8988T (cell line): ENCODE measurements at places on chromosomes 6 and 20.

- no peak for DNase-seq
Observed at GRCh38 chr6:119661628-119662027, 312.1 kb upstream of the MAN1A1 start.

GRCh38 chr6:111985202-111985731 is 68.6 kb upstream of the CCN6 start:
- DNase-seq = peak; percentile 27

GRCh38 chr20:57664476-57664875 is 44.2 kb upstream of the ZBP1 start:
- DNase-seq = no peak

GRCh38 chr6:92404281-92404680 is 1015.1 kb downstream of the EPHA7 start:
- no peak for DNase-seq

GRCh38 chr6:41153451-41153850 is 696 bp downstream of the TREML1 start:
- DNase-seq = no peak

GRCh38 chr6:111750753-111751673 is 122.2 kb downstream of the FYN start:
- no peak for DNase-seq

DNA sequence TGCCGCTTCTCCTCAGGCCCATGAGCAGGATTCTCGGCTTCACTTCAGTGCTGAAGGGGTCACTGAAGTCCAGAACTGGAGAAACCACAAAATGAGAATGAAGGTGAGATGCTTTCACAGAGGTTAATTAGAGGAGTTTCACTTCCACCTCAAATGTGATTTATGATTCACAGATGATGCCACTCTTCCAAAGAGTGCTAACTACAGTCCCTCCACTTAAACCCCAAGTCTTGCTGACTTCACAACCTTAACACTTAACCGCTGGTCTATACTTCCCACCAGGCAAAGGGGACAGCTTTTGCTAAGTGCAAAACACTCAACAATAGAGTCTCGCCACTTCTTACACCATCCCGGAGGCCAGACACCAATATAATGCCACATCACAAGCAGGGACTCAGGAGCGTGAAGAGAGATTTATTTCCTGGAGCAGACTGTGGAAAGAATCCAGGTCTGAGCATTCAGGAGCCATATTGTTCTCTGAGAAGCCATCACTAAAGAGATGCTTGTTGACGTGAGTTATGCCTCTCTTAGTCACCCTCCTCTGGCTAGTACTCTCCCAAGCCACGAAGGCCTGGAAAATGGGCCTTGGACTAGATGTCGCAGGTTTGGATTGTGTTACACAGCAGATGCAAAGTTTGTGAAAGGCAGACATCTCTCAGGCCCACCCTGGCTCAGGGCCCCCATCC is 24.4 kb downstream of the RRAGD start:
- no peak for DNase-seq

GRCh38 chr6:135826236-135826804 is 25.2 kb upstream of the PDE7B start:
- DNase-seq = no peak

GRCh38 chr6:55088902-55089301 is 85.4 kb upstream of the HCRTR2 start:
- DNase-seq = no peak

- no peak for DNase-seq
Observed at GRCh38 chr6:100988391-100988984, 107.4 kb upstream of the ASCC3 start.

- DNase-seq = no peak
Observed at GRCh38 chr6:111162504-111162903, 75.2 kb downstream of the SLC16A10 start.

- DNase-seq = no peak
Observed at GRCh38 chr20:45935416-45936046, 1.0 kb downstream of the PCIF1 start.

DNA sequence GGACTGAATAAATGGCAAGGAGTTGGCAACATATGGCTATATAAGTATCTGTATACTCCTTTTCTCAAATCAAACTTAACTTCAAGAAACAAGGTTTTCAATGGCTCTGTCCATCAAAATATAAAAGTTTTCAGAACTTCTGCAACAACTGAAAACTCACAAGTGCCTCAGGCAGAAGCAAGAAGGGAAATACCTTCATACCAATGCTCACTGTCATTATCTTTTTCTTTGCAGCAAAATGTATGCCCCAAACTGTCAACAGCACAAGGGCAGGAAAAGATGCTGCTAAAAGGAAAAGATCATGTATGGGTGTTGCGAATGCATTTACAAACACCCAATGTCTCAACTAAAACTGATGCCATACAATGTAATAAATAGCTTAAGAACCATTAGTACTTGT is 45.9 kb downstream of the PTPRK start:
- no peak for DNase-seq

GRCh38 chr20:25623225-25623735 is 534 bp downstream of the NANP start:
- DNase-seq = no peak

- DNase-seq = peak; percentile 91
Observed at GRCh38 chr6:142946181-142946923, 1.4 kb upstream of the HIVEP2 start.

DNA sequence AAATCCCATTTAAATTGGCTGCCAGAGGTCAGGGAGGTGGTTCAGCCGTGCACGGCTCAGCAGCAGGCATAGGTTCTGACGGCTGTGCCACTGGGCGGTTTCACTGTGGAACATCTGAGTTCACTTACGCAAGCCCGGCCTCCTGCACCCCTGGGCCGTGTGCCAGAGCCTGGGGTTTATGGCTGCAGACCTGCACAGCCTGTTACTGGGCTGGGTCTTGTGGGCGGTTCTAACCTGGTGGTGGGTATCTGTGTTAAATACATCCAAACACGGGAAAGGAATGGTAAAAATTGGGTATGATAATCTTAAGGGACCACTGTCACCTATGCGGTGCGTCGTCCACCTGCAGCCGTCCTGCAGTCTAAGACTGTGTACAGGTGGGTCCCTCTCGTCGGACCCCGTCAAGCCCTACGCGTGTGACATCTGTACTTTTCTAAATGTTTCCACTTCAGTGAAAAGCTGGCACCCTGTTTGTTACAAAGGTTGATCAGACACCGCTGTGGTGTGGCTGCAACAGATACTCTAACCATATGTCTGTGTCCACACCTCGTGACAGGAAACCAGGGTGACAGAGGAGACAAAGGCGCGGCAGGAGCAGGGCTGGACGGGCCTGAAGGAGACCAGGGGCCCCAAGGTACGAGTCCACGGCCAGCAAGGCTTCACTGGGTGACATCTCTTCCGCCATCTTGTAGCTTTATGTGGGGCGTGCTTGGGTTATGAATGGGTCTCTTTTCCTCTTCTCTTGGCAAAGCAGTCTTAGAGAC is 21.5 kb downstream of the COL9A3 start:
- DNase-seq = no peak

- no peak for DNase-seq
Observed at GRCh38 chr6:125780540-125781313, 10.0 kb upstream of the NCOA7 start.

GRCh38 chr20:32761831-32762753 is at the start of gene DNMT3B:
Gene DNMT3B, plus strand, starts transcription at chr20:32762385. Its CDS starts 17,939 bp downstream, at chr20:32780324.
- DNase-seq = peak; percentile 91

- DNase-seq = no peak
Observed at GRCh38 chr6:37052027-37052628, 46.7 kb downstream of the FGD2 start.

- DNase-seq = no peak
Observed at GRCh38 chr6:29976253-29976587, 33.9 kb downstream of the HLA-A start.

DNA sequence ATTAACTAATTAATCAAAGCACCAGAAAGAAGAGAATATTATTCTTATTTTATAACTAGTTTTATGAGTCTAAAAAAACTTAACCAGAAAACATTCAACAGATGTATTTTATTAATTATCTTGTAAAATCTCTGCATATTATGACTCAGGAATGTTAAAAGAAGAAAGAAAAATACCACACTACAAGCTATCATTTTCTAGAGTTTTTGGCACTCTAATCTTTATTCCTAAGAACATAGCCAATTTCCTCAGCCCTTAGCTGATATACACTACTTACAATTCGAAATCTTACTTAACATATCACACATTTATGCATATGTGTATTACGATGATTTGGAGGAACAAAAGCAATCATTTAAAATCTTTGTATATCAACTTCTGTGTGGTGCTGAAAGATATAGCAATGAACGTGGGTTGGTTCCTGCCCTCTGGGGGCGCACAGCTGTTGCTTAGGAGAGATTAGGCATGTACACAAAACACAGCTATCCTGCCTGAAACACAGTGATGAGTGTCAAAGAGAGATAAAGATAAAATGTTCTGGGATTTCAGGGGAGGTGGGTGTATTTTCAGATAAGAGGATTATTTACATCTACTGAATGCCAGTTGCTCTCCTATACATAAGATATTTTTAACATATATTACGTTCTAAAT is 404.5 kb downstream of the SYNE1 start:
- no peak for DNase-seq

DNA sequence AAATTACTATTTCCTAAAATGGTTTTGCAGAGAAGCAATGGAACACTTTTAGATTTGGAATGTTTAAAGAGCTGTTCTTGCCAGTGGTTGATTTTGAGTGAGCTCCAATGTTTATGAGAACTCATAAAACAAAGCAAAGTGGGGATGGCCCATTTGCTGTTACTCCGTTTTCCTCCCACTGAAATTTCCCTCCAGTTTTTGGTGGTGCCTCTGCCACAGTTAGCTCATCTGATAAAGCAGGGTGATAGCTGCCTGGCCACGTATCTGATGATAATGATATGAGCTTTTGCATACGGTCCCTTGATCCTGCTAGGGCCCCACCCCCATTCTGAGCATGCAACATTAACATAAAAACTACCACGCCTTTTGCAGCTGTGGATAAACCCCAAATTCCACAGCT is 10.4 kb downstream of the CD83 start:
- DNase-seq = no peak

DNA sequence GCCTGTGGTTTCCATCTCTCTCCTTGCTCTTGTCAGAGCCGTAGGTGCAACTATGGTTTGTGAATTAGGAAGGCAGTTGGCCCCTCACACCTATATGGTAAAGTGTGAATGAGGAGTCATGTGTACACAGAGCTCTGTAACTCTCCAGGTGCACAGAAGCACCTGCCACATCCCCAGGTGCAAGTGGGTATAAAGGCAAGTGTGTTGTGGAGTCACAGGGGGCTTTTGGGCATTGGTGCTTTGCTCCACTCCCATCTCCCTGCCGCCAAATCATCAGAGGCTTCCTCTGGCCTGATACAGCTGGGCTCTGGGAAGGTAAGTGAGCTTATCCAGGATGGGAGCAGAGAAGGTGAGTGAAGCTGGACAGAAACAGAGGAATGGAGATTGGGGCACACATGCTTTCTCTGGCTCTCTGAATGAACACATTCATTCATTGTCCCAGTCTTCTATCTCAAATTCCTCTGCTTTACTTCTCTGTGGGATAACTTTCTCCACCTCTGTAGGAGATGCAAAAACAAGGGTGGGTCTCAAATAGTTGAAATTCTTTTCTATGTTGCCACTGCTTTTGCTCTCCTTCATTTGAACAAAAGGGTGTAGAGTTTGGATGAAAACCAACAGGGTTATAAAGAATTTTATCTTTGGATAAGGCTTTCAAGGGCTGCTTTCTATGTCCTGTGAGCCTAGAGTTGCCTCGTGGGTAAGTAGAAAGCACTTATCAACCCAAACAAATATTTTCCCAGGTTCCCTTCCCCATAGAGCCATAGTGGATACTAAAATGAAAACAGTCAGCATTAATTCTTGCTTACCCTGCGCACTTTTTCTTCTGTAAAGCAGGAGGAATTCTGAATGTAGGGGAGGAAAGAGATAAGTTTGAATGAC is 45.0 kb upstream of the RIPOR2 start:
- DNase-seq = no peak

DNA sequence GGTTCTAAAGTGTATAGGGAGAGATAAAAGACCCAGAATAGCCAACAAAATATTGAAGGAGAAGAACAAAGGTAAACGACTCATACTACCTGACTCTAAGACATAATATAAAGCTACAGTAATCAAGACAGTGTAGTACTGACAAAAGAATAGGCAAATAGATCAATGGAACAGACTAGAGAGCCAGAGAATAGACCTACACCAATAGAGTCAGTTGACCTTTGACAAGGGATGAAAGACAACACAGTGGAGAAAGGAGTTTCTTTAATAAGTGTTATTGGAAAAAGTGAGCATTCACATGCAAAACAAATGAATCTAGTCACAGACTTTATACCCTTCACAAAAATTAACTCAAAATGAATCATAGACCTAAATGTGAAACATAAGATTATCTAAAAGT is 96.4 kb downstream of the ISM1 start:
- DNase-seq = no peak

DNA sequence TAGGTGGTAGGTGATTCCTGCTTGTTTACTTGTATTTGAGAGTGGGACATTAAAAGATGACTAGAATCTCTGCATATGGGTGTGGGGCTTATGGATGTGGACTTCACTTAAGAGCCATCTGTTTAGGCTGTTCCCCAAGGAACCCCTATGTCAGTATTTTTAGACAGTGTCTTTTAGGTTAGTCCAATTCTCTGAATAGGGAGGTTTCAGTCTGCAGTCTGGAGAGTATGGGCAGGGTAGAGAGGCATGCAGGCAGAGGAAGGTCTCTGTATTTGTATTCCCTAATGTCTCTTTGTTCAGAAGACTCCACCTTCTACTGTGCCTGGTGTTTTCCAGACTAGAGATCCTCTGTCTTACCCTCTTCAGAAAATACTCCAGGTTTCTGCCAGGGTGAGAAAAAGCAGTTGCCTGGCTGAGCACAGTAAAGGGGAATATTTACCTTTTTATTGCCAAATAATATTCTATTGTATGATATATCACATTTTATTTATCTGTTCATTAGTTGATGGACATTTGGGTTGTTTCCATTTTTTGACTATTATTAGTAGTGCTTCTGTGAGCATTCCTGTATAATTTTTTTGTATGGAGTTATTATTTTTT is 19.1 kb downstream of the SLX4IP start:
- DNase-seq = no peak

DNA sequence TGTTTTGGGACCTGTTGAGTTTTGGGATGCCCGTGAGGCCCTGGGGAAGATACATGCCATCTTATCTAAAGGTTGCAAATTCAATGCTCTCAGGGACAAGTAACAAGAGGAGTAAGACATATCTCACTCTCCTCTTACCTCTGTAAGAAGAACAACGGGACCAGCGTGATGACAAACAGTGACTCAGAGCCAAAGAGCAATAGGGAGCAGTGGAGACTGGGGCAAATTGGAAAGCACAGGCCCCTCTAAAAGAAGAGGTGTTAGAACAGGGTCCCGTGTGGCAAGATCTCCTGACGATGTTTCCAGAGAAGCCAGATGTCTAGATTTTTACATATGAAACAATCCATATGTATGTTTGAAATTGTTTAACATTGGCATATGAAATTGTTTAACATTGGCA is 11.6 kb downstream of the TP53RK start:
- no peak for DNase-seq

GRCh38 chr6:105348897-105349296 is 54.0 kb downstream of the PREP start:
- DNase-seq = no peak

DNA sequence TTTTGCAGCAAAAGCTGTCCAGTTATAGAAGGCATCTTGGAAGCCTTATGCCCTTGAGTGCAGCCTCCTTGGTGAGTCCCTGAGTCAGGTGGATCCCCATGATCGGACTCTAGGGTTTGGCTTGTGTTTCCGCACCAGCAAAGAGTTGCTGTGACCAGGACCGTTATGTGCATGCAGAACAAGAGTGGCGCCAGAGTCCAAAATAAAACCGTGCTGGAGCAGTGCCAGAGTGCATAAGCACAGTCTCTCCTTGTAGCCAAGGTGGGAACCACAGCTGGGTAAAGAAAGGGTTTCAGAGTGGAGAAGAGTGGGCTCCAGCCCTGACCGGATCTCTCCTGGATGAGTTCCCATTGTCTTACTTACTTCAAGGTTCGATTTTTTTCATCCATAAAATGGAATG is 58.6 kb downstream of the FOXA2 start:
- no peak for DNase-seq
